Neural progenitor cell (in vitro differentiated cells): ENCODE measurements at places on chromosomes 2 and 18. TPM values are rescaled to one million over a fixed set of nuclear protein-coding genes. Genes with fewer than 3 reads are reported as not detected.

CLEC4F gene
- not detected in 2 replicates for total RNA-seq

- DNase-seq: peak; percentile 36
Measured at GRCh38 chr2:221104361-221104811, 467.7 kb downstream of the EPHA4 start.

HOXD8 gene
- total RNA-seq: not detected in 2 replicates

SOCS6 gene
- total RNA-seq: 30.3 and 45.1 TPM in 2 replicates

TBR1 gene
- total RNA-seq: 0.09 TPM in 1 of 2 replicates, not detected in the other

GPR55 gene
- total RNA-seq: not detected in 2 replicates

CCDC74B gene
- 8.8 and 13.8 TPM in 2 replicates for total RNA-seq

- peak; percentile 39 for DNase-seq
Measured at GRCh38 chr2:143607231-143608062, 478.2 kb downstream of the ARHGAP15 start.

GRCh38 chr2:172402198-172402597 is 25.2 kb upstream of the ITGA6 start:
- DNase-seq: no peak

- no peak for DNase-seq
Measured at GRCh38 chr2:218558986-218559385, 9.2 kb downstream of the USP37 start.

GRCh38 chr18:26804519-26804918 is 61.0 kb downstream of the AQP4 start:
- DNase-seq: peak; percentile 75

- DNase-seq: no peak
Measured at GRCh38 chr18:62407660-62408059, 82.5 kb downstream of the TNFRSF11A start.

ZFAND2B gene
- total RNA-seq: 13.6 and 23.8 TPM in 2 replicates

- DNase-seq: no peak
Measured at GRCh38 chr2:126303113-126303512, 352.8 kb upstream of the GYPC start.

CYP26B1 gene
- 0.21 and 1.2 TPM in 2 replicates for total RNA-seq
